ENCODE measurements at places on chromosomes 13 and 19.

GRCh38 chr13:91359111-91359510 is 11.6 kb downstream of the MIR17HG start:
- DNase-seq: no peak

DNA sequence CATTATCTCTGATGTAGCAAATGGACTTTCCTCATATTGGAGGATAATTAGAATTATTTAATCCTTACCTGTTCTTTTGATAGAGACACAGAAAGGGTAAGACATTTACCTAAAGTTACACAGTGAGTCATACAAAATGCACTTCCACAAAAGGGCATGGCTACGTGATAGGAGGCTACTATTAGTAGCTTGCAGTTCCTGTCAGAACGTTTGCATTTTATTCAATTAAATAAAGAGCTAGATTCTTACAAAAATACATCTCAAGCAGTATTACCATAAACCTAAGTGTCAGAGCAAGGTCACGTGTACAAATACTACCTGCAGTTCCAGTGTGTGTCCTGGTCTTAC is 120.6 kb downstream of the ESD start:
- DNase-seq: no peak

DNA sequence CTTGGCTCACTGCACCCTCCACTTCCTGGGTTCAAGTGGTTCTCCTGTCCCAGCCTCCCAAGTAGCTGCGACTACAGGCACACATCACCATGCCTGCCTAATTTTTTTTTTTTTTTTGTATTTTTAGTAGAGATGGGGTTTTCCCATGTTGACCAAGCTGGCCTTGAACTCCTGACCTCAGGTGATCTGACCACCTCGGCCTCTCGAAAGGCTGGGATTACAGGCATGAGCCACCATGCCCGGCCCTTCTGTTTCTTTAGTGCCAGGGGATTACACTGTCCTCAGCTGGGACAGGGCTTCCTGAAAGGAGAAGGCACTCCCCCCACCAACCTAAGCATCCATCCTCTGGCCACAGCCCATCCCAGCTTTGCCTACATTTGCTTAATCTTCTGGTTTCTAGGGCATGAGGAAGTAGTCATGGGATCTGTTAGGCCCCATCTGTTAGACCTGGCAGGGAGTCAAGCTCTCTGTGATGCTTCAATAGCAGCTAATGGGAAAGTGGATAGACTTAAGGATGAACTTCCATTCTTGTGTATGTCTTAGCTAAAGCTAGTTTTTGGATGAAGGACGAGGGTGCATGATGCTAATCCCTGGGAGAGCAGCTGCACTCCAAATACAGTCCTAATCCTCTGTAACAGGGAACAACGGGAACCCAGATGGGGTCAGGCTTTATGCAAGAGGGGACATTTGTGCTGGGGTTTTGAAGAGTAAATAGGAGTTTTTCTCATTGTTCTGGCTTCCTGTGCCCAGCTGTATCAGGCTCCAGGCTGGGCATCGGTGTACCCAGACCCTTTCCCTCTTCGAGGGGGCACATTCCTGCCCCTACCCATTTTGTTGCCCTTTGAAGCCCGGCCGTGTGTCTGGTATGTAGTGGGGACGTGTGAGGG is 2.6 kb downstream of the VAV1 start:
- DNase-seq: no peak

GRCh38 chr19:6543866-6544347 is 13.1 kb downstream of the TNFSF9 start:
- no peak for DNase-seq

- peak; percentile 29 for DNase-seq
These were observed 418.9 kb downstream of the KLF12 start for GRCh38 chr13:73715114-73715910.

DNA sequence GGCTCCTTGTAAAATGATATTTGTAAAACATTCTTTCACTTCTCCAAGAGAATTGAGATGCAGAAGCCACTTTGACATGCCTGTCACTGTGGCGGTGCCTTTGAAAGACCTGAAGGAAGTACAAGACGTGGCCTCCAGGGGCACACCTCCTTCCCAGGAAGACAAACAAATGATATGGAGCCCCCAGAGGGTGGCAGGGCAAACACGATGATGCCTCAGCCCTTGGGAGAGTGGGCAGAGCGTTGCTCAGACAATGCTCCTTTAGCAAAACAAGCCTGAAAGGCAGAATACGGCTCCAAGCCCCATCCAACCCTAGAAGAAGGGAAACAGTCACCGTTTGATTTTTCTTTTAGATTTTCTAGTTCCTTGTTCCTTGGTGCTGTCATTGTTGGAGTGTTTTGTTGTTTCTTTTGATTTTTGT is 9.2 kb upstream of the ATP12A start:
- no peak for DNase-seq

DNA sequence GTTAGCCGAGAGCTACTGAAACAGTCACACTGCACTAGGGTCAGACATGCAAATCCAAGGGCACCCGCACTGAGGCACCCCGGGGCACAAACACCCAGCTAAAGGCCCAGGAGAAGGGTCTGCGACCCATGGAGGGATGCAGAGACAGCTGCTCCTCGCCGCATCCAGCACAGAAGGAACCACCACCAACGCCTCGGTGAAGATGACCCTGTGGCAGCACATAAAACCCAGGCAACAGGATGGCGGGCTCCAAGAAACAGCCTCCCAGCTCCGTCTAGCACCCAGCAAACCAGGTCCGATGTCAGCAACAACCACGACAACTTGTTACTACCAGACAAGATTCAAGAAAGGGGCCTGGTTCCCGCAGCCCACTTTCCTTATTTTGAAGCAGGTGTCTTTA is 82.1 kb downstream of the STK24 start:
- DNase-seq: no peak

DNA sequence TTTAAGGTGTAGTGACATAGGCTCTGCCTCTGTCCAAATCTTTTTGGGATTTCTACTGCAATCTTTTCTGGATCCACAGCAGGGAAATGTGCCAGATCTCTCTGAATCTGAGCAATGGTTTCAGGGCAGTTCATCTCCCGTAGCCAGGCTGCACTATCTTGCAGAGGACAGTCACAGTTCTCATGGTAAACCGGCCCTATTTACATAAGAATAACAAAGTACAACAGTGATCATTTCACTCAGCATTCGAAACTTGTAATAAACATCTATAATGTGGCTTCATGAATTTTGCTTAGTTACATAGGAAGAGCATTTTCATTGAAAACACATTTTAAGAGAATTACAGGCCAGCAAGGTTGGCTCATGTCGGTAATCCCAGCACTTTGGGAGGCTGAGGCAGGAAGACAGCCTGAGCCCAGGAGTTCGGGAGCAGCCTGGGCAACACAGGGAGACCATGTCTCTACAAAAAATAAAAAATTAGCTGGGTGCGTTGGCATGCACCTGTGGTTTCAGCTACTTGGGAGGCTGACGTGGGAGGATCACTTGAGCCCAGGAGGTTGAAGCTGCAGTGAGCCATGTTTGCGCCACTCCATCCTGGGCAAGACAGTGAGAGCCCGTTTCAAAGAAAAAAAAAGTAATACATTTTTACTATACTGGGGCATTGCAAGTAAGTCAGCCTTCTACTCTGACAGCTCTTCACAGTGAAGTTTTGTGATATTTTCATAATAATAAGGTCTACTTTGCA is 5.0 kb downstream of the POGLUT2 start:
- DNase-seq: no peak

GRCh38 chr19:11251650-11252314 is 10.5 kb downstream of the DOCK6 start:
- no peak for DNase-seq

DNA sequence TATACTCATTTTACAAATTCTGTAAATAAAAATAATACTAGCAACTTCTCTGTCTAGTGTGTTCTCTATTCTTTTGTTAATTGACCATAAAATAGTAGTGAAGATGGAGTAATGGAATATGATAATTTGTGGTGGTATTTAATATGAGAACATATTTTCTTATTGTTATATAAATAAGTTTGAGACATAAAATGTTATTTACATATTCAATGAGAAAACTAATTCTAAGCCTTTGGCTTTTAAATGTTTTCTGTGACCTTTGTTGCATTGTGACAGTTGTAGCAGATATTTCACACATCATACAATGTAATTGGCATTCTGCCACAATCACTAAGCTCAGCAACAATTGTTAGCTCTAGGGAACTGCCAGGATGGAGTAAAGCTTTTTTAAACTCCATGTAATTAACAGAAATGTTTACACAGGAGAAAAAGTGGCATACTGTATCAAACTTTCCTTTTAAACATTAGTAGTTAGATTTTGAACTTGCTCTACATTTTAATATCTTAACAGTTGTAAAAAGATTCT is 562.1 kb upstream of the PCDH9 start:
- no peak for DNase-seq

GRCh38 chr19:5024282-5024681 is 55.4 kb downstream of the KDM4B start:
- no peak for DNase-seq

- no peak for DNase-seq
These were observed 15.7 kb downstream of the PBX4 start for GRCh38 chr19:19602713-19603324.

GRCh38 chr19:36149673-36150406 is 2.4 kb downstream of the COX7A1 start:
- no peak for DNase-seq

- DNase-seq: no peak
These were observed 12.0 kb upstream of the NUMBL start for GRCh38 chr19:40702337-40703012.

- DNase-seq: no peak
These were observed 84.2 kb upstream of the ZNF536 start for GRCh38 chr19:30287973-30288372.

DNA sequence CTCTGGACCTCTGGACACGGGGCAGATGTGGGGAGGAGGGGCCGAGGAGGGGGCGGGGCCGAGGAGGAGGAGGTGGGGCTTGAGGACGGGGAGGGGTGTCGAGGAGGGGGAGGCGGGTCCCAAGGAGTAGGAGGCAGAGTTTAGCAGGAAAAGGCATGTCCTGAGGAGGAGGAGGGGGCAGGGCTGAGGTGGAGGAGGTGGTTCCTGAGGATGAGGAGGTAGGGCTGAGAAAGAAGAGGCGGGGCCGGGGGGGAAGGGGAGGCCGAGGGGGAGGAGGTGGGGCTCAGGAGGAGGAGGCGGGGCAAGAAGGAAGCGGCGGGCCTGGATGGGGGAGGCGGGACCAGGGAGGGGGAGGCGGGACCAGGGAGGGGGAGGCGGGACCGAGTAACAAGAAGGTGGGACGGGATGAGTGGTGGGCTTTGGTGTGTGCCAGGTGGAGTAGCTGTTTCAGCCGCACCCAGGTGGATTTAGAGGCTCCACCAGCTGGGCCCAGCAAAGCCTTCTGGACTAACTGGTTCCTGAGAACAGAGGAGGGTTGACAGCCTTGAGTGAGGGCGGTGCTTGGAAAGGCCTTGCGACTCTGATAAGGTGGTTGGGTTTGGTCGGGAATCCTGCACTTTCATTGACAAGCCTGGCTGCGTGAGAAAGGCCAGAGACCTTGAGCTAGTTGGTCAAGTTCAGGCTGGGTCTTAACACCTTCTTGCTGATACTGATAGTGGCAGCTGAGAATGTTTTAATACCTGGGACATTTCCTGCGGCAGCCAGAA is 7.7 kb downstream of the TECR start:
- no peak for DNase-seq

- DNase-seq: peak; percentile 70
These were observed 3.2 kb downstream of the VSIG10L start for GRCh38 chr19:51338563-51339312.

DNA sequence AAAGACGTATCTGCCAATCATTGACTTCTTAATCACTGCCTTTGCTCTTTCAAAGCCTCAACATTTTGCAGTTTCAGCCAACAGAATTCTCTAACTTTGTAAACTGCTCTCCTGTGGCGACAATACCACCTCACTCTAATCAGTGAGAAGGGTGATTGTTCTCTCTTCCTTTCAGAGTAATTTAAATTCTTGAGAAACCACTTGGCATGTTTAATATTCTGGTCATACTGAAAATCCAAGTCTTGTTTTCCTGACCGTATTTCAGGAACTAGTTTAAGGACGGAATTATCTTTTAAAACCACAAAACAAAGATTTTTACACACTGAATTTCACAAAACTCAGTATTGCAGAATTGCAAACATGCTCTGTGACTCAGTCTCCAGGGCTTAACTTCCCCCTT is 5.2 kb upstream of the CDC16 start:
- no peak for DNase-seq

DNA sequence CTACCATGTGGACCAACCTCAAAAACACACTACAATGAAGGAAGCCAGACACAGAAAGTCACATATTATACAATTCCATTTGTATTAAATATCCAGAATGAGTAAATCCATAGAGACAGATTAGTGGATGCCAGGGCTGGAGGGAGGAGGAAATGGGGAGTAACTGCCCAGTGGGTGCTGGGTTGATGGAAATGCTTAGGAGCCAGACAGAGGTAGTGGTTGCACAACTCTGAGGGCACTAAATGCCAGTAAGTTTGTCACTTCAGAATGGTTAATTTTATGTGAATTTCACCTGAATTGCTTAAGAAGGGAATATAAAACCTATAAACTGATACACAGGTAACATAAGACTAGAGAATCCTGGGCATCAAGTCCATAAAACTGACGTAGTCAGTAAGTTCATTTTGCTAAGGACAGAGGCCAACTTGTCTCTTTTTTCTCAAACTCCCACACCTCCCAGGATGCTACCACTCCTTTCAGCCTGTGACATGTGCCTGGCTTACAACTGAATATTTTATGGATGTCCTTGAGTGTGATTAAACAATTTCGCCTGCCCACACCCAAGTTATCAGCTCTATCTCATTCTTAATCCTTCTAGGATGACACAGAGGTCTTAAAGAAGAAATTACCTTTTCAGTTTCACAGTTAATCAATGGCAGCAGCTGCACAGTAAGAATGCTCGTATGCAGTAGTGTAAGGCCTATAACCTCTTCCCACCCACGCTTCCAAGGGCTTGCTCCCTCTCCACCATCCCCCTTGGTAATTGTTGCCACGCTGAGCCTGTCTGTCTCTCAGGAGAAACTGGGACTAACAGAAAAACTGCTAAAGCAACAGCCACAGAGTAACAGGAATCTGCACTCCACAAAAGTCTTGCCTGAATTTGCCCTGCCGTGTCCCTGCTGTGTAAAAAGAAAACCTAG is 5.9 kb upstream of the MLNR start:
- DNase-seq: no peak

DNA sequence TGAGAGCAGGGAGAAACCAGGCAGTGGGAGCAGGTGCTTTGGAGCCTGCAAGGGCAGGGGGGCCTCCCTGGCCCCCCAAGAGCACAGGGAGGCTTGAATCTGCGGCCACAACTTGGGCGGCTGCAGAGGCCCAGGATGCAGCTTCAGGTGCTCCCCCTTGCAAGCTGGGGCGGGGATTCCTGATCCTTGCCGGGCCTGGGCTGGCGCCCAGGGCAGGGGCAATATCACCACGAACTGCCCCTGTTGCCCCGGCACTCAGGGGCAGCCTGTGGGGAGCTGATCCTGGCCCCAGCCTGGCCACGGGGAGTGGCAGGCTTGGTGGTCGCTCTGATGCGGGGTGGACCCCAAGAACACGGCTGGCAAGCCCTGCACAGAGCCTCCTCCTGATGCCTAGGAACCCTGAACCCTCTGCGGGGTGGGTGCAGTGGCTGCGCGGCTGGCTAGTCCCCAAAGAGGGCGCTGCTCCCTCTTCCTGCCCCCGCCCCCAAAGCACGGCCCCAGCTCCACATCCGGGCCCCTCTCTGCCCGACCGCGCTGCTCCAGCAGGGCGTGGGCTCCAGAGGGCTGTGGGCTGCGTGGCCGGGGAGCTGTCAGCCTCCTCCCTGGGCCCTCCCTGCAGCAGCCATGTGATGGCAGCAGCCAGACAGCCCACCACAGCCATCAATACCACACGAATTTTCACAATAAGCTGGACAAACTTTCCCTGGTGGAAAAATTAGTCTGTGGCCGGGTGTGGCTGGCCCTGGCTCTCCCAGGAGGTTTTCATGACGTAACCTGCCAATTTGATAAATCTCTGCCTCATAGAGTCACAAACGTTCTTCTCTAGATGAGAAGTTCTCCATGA is 21.0 kb downstream of the TNFSF9 start:
- DNase-seq: no peak

All from T-helper 22 cell (primary cell).